ENCODE measurements at places on chromosomes 5 and 9. TPM values are rescaled to one million over a fixed set of nuclear protein-coding genes. Genes with fewer than 3 reads are reported as not detected.

- no peak for DNase-seq
These were observed 233.2 kb upstream of the PRDM9 start for GRCh38 chr5:23274171-23274570.

DNA sequence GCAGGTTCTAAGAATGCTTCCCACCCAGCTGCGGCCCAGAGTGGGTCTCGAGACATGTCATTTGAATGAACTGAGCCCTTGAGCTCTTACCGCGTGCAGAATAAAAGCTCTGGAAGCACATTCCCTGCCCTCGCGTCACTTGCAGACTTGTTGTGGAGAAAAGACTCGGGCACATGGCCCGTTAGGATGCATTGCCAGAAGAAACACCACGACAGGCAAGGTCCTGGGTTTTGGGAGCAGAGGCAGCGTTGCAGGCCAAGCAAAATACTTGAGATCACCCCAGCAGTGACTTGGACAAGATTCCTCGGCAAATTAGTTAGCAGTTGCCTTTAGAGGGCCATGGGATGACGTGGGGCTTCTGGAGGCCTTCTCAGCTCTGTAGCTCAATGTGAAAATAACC lies 170.8 kb upstream of the MSX2 start:
- DNase-seq = no peak

GRCh38 chr9:127209948-127210640 lies 54.5 kb upstream of the GARNL3 start:
- DNase-seq = no peak

- DNase-seq = no peak
These were observed 17.4 kb downstream of the MAML1 start for GRCh38 chr5:179749857-179750508.

- DNase-seq = no peak
These were observed 248.5 kb downstream of the PBX3 start for GRCh38 chr9:125995706-125996105.

DNA sequence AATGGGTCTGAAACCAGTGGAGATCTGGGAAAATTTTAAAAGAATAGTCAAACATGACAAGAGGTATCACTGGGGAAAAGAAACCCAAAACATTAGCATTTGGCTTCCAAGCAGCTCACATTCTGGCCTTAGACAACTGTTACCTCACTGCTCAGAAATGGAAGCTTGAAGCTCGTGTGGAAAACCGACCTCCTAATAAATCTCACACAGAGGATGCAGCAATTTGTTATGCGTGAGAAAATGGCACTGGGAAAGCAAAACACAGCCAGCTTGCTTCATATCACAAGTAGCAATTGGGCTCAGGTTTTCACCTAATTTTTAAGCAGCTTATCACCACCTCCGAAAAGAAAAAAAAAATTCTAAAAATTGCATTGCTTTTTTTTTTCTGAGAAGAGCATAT lies 103.3 kb upstream of the TAS2R1 start:
- no peak for DNase-seq

DNA sequence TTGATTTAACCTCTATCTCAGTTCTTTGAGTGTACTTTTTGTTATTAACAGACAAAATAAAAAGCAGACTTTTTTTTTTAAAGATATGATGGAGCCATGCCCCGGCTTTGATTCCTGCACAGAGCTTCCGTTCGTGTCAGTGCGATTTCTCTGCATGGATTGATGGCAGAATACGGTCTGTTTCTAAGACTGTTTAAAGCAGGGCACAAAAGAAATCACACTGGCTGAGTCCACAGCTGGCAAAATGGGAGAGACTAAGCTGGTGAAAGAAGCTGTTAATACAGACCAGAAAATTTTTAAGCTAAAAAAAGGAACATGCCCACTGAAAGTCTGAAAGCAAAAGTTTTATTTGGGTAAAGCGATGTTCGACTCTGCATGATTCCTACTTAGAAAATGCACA lies 501.4 kb upstream of the WWC1 start:
- DNase-seq = no peak

DNA sequence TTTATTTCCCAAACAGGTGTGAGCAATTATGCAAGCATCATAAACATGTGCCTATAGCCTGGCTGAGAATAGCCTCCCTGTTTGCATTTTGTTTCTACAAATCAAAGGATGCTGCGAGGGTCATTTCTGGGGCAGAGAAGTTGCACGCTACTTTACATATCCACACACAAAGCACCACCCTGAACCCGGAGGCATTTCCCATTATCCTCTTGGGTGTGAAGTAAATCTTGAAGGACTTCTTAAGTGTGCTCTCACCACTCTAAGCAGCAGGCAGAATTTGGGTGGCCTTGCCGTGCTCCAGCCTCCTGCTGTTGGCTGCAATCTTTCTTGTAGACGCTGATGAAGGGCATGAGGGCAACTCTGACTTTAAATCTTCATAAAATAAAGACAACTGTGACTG lies 124.0 kb upstream of the TLE4 start:
- no peak for DNase-seq

DNA sequence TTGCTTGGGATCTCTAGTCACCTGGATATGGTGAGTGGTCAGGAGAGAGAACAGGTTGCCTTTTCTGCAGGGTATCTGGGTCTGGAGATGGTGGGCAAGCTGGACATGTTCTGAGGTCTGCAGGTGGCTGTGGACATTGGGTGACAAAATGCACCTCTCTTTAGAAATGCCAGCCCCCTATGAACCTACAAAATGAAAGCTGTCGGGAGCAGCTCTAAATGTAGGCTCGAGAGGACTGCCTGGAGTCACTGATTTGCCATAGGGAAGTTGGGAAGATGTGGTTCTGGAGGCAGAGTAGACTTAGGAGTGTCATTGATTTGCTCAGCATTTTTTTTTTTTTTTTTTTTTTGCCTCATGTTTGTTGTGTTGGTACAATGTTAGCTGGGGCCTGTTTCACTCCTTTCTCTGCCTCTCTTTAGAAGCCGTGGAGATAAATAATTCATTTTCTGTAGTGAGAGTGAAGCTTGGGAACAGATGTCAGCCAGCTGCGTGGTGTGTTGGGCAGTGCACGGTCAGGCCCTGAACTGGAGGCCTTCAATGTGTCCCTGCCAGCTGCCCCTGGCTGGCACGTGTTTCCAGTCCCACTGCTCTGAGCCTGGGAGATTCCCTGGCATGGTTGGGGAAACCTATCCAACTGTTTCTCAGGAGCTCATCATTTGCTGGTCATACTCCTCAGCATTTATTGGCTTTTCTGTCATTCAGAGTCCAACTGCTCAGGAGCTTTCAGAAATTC lies 5.4 kb downstream of the RGS3 start:
- no peak for DNase-seq

- DNase-seq = no peak
These were observed 48.4 kb upstream of the PWWP2A start for GRCh38 chr5:160167624-160168165.

DNA sequence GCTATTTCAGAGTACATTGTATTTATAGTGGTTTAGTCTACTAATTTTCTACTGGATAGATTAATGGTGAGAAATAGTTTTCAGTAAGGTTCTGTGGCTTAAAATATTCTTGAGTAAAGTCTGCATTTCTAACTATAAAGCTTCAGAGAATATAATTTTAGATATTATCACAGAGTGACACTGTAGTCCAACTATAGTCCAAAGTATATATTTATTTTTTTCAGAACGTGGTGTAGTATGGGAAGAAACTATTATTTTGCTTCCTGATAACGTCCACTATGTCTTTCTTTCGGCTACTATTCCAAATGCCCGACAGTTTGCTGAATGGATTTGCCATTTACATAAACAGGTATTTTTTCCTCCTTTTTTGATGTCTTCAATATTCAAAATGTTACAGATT lies 35.3 kb downstream of the MTREX start:
- no peak for DNase-seq

- no peak for DNase-seq
These were observed 4.8 kb downstream of the IL9 start for GRCh38 chr5:135890867-135891266.

- no peak for DNase-seq
These were observed 19.0 kb upstream of the TCOF1 start for GRCh38 chr5:150338546-150338945.

DNA sequence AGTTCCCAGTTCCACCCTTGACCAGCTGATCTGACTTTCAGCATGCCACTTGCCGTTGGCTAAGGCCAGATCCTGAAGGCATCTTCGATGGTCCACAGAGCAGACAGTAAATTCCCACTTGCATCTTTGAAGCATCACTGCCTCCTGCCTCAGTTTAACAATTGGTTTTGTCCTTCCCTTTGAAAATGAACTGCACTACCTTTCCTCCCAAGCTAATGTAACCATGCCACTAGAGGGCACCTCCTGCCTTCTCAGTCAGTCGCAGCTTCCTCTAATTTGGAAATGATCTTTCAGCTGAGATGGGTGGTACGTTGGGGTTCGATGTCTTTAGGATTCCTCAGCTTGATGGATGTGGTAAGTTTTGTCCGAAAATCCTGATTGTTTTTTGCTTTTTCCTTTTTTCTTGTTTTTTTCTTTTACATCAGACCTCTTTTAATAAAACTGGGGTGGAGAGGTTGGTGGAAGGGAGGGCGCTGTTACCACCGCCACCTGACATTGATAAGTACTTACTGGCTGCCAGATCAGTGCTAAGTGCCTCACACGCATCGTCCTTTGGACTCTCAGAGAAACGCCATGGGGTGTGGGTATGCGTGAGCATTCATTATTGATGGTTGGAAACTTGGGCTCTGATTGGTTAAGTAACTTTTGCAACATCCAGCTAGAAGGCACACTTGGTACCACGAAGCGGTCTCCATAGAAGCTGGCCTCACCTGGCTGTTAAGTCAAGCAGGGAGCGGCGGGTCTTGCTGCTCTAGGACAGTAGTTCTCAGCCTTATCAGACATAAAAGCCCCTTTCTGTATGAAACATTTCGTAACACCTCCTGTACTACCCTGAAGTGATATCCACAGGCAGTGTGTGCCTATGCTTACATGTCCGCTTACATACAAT lies 16.9 kb downstream of the PTTG1 start:
- no peak for DNase-seq

DNA sequence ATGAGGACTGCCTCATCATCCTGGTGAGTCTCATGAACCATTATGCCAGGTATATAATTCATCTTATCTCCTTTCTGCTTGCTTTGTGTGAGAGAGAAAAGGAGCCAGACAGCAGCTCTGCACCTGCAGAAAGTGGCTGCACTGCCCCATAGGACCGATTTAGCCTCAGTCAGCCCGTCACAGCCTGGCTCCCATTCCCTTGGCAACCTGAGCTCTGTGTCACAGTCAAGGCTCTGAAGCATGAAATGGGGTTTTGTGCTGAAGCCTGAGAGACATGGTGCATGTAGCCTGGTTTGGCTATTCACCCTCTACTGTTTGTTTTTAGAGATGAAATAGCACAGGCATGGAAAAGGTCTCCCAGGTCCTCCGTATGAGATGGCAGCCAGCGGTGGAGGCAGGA lies 198.3 kb downstream of the KCTD16 start:
- DNase-seq = peak; percentile 69

DNA sequence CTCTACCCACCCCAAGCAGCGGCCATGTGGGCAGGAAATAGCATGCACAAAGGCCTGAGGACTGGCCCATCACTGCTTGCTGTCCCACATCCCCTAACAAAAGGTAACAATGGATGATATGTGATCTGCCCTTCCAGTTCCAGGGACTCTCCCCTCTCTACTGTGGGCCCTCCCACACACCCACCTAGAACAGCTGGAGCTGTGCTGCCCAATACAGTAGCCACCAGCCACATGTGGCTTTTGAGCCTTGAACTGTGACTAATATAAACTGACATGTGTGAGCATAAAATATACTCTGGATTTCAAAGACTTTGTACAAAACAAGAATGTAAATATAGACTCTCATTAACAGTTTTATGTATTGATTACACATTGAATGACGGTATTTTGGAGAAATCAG lies 78.1 kb downstream of the C5orf15 start:
- no peak for DNase-seq

DNA sequence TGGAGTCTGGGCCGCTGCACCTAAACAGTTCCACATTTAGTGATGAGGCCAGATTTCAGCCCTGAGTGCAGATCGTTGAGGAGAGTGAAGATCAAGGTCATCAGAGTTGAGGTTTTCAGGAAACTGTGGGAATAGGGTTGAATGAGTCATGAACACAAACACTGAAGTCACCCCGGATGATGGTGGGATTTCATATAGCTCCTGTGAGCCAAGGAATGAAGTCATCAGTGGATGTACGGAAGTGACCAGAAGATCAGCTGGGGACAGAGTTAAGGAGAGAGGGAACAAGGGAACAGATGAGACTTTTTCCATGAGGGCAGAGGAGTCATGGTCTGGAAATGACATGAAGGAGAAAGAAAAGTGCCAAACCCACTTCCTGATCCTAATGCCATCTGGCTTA lies 36.5 kb downstream of the PALM2AKAP2 start:
- peak; percentile 98 for DNase-seq

GRCh38 chr9:27247756-27248155 lies 49.2 kb downstream of the EQTN start:
- DNase-seq = no peak

- DNase-seq = no peak
These were observed 13.4 kb upstream of the CCDC112 start for GRCh38 chr5:115309751-115310370.

DNA sequence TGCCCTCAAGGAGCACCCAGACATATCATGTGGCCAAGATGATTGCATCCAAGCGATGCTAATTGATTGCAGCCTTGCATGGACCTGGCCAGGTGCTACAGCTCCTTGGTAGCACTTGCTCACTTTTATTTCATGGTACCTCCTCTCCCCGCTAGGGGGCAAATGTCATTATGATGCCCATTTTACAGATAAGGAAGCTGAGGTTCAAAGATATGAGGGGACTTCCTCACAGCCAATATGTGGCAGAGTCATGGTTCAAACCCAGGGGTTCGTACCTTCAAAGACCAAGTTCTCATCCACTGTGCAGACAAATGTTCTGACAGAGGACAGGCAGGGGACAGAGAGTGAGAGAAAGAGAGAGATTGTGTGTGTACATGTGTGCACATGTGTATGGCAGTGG lies 21.9 kb upstream of the KCNMB1 start:
- DNase-seq = no peak

The BTNL8 gene
- total RNA-seq = not detected

The PCDHB11 gene
- total RNA-seq = 1.8 TPM

The ADAMTSL2 gene
- total RNA-seq = 0.54 TPM

Measured in kidney epithelial cell (primary cell).